Spleen (tissue), 13 donors: ENCODE measurements at places on chromosomes 6 and 20. TPM values are rescaled to one million over a fixed set of nuclear protein-coding genes. Genes with fewer than 3 reads are reported as not detected.

DNA sequence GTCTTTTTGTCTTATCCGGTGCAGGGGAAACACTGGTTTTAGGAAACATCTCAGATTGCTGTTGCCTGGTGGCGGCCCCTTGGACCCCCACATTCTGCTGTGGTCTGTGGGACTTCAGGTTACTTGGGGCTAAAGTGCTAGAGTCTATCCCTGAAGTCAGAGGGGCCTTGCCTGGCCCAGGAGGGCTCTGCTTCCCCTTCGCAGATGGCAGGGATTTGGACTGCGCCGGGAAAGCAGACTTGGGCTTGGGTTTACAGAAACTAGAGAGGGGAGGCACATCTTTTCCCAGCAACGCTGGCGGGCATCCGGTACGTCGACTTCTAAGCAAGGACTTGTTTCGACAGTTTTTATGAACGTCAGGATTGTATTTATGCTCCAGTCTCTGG lies 17.5 kb downstream of the ZNF217 start:
- DNase-seq = no peak

DNA sequence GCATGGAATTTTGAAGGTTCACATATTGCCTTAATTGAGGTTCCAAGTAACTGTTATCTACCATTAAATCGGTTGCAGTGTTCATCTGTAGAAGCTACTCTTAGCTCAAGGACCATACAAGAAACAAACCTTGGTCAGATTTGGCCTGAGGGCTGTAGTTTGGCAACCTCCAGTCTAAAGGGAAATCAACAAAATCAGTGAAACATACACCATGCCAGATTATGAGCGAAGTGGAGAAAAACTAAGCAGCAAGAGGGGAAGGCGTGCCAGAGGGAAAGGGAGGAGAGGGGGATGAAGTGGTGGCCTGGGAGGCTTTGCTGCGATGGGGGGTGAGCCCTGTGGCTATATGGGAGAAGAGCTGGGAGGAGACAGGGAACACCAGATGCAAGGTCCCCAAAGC lies 8.8 kb upstream of the SNAI1 start:
- no peak for DNase-seq

DNA sequence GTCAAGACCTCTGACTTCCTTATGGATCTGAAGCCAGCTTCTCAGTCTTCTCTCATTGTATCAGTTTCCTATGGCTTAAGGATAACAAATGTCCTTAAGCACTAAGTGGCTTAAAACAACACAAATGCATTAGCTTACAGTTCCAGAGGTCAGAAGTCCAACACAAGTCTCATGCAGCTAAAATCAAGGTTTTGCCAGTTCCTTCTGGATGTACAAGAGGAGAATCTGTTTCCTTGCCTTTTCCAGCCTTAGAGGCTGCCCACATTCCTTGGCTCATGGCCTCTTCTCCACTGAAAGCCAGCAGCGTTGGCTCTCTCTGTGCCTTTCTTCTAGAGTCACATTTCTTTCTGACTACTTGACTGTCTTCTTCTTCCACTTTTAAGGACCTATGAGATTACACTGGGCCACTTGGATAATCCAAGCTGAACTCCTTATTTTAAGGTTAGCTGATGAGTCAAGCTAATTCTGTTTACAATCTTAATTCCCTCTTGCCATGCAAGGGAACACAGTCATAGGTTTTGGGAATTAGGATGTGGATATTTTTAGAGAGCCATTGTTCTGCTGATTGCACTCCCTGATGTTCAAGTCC lies 179.0 kb downstream of the BCAS1 start:
- no peak for DNase-seq

- no peak for DNase-seq
These were observed 32.4 kb upstream of the KIF13A start for GRCh38 chr6:18019539-18020534.

- no peak for DNase-seq
These were observed 138.4 kb downstream of the KCNQ5 start for GRCh38 chr6:72760114-72760793.

- DNase-seq = no peak
These were observed 116.5 kb downstream of the SMLR1 start for GRCh38 chr6:130943738-130944137.

DNA sequence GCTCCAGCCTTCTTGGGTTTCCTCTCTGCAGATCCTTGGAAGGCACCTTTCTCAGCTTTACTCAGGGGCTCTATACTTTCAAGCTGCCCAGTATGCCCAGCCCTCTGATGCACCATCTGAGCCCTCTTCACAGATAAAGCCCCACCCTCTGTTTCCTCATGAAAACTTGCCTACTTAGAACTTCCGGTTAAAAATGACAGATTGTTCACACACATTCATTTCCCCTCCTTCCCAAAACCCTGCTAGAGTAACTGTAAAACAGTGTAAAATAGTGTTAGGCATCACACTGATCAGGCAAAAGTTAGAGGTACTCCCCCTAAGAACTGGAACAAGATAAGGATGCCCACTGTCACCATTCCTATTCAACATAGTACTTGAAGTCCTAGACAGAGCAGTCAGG lies 14.0 kb upstream of the GCM1 start:
- no peak for DNase-seq

DNA sequence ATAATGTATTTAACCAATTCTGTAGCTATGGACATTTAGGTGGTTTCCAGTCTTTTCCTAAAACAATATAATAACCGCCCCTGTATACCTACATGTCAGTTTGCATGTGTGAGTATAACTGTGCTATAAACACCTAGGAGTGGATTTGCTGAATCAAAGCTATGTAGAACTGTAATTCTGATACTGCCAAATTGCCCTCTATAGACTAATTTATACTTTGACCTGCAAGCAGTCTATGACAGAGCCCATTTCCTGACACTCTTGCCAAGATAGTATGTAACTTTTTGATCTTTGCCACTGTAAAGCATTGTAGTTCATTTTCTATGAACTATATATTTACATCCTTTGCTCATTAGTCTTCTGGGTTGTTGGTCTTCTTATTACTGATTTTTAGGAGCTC lies 19.5 kb downstream of the FERMT1 start:
- no peak for DNase-seq

DNA sequence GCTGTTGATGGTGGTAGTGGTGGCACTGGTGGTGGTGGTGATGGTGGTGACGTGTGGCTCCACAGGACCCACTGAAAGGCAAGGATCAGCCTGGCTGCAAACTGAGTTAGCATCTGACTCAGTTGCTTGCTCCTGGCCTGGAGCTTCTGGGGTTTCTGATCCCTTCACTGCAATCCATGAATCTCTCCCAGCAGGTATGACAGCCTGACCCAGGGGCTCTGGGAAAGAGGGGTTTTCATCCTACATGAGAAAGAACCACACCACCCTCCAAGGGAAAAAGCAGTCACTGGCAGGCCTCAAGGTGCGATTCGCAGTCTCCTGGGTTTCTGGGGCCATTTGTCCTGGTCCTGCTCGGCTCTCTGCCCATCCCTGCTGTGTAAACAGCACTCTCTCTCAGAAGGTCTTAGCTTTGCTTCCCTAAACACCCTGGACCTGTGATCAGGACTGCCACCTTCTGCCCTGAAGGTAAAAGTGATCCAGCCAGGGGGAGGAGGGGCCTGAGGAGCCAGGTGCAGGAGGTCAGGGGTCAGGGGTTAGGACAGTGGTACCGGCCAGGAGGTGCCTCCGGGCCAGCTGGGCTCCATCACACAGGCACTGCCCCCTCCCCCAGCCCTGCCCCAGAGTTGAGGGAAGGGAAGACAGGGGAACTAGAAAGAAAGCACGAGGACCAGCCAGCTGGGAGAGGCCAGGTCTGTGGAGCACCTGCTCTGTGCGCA lies 152.0 kb downstream of the BMP7 start:
- DNase-seq = no peak

- no peak for DNase-seq
These were observed 14.8 kb upstream of the CHMP4B start for GRCh38 chr20:33796263-33796906.

GRCh38 chr20:23541330-23541729 lies 27.0 kb downstream of the CST9L start:
- no peak for DNase-seq

DNA sequence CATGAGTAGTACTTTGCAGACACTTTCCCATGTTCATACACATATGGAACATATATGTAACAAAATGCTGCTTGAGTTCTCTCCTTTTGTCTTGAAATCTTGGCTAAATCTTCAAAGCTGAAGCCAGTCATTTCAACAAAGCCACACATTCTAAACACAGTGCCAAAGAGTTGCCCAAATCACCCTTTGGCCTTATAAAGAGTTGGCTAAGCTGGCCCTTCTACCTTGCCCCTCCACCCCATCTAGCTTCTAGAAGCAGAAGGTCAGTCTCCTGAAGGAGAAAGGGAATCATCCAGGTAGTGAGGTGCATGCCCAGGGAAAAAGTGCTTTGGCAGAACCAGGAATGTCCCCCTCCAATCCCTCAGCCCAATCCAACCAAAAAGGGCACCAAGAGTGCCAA lies 58.3 kb downstream of the ALDH8A1 start:
- no peak for DNase-seq

DNA sequence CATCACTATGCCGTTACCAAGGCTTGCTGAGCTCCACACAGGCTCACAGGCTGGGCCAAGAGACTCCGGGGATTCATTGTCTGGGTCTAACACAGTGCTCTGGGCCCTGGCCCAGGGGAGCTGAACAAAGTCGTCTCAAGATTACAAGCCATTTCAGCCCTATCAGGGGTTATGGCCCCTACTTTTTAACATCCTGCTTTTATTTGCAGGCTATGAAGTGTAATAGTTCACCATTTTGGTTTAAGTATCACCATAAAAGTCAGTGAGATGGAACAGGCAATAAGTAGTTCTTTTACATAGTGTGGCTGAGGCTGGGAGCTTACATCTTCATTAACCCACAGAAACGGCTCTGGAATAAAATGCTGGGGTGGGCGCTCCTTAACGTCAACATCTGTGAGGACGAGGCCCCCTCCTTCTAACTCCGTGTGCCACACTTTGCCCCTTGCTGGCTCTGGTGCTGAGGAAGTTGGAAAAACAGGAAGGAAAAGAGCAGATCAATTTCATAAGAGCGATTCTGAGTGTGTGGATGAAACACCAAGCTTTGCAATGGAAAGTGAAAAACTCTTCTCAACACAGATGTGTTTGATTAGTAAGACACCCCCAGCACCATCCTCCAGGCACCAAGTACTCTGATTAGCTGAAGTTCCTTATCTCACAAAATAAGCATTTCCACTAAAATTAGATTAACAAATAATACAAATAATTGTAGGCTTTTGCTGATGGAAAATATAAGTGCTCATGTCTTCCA lies 447.3 kb downstream of the MAFB start:
- no peak for DNase-seq

DNA sequence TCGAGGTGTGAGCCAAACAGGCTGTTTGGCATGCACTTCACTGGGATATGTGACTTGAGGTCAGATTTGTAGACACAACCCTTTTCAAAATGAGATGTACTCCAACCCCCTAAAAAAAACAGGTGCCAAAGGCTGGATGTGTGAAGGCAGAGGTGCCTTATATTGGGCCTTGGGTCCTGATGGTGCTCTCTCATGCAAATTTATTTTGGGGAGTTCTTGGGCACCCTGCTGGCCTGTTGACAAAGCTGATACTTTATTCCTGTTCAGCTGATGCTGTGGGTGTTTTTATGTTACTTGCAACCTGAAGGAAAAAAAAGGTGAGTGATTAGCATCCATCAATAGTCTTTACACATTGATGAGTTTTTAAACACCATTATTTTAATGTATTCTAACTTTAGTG lies 121.5 kb downstream of the DNAH8 start:
- no peak for DNase-seq

GRCh38 chr6:14804785-14805210 lies 441.1 kb upstream of the JARID2 start:
- peak; percentile 80 for DNase-seq

- no peak for DNase-seq
These were observed 81.1 kb downstream of the TTLL2 start for GRCh38 chr6:167405778-167406532.

- no peak for DNase-seq
These were observed 5.2 kb downstream of the CDYL start for GRCh38 chr6:4781426-4781825.

DNA sequence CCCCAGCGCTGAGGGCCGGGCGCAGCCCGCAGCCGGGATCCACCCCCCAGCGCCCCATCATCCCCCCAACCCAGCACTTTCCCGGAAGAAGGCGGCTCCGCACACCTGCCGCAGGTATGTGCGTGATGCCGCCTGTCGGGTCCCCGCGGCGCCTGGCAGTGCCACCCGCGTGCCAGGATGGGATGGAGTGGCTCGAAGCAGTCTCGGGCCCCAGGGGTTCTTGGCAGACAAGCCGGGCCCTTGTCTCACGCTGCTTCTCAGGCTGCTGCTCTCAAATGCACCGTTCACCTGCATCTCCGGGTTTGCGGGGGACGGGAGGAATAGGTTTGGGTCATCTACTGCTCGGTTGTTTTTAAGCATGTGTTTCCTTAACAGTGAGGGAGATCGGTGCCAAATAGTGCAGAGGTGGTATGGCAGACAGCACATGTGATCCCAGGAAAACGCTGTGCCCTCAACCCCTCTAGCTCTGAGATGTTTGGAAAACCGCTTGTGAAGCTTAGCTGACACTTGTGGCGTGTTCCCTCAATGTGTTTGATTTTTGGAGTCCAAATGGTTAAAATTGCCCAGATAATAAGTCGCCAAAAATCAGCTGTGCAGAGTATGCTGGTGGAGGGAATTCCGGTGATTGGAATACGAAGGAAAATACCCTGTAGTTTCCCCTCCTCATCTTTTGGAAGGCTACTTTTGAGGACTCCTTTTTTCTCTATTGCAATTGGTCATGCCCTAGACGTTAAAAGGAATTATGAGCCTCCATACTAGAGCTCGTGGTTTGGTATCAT lies 926 bp downstream of the MYLIP start:
- no peak for DNase-seq

DNA sequence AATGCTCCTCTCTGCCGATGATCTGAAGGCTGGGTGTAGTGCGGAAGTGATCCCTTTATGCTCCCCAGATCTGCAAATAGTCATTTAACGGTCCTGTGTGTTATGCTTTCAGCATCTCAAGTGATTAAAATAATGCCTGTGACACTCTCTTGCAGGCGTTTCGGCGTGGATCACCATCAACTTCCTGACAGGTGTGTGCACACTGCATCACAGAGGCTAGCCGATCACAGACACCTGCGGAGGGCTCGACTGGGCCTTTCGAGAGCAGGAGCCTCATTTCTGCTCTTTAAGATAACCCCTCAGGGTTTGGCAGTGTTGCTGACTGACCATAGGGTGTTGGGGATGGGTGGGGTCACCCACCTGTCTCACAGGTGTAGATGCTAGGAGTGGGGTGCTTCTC lies 20.0 kb downstream of the ENTPD6 start:
- DNase-seq = no peak

- no peak for DNase-seq
These were observed 146.7 kb upstream of the ID4 start for GRCh38 chr6:19690325-19691075.

GRCh38 chr6:117504478-117505144 lies 22.1 kb downstream of the DCBLD1 start:
- no peak for DNase-seq

Gene DUSP15
- 6.7 TPM for polyA plus RNA-seq

Gene TFAP2D
- polyA plus RNA-seq = not detected

Gene ZNF334
- polyA plus RNA-seq = 1.2 TPM

Gene DACT2
- polyA plus RNA-seq = not detected

Gene SSTR4
- polyA plus RNA-seq = not detected

Gene MRPS18A
- polyA plus RNA-seq = 48.6 TPM

Gene SLC17A3
- polyA plus RNA-seq = not detected

Gene NT5E
- 13.4 TPM for polyA plus RNA-seq

Gene MCCD1
- not detected for polyA plus RNA-seq

Gene DAAM2
- polyA plus RNA-seq = 24.5 TPM

Gene FOXQ1
- 0.13 TPM for polyA plus RNA-seq
